ENCODE measurements at places on chromosomes 5 and 9. TPM values are rescaled to one million over a fixed set of nuclear protein-coding genes. Genes with fewer than 3 reads are reported as not detected.
A peak's percentile ranks its signal among the peaks of the same experiment; 100 is the strongest.

- H3K4me3 ChIP-seq: no peak overlapping the region
- H3K27me3 ChIP-seq: no peaks in the 10 kb centered on the region
- no peak overlapping the region for H3K27ac ChIP-seq
- no peak for DNase-seq
Observed at GRCh38 chr5:165559645-165560044, 2054.2 kb downstream of the MAT2B start.

GRCh38 chr5:151799407-151799806, 27.7 kb downstream of the G3BP1 start:
- no peak overlapping the region for H3K4me3 ChIP-seq
- H3K27ac ChIP-seq: peak overlapping the region; percentile 22
- DNase-seq: peak; percentile 38
- H3K36me3 ChIP-seq: peaks cover 60% of the 10 kb centered on the region

GRCh38 chr9:110240198-110240597, 16.1 kb downstream of the TXN start:
- no peak overlapping the region for H3K27ac ChIP-seq
- H3K27me3 ChIP-seq: no peaks in the 10 kb centered on the region
- no peak for DNase-seq

DNA sequence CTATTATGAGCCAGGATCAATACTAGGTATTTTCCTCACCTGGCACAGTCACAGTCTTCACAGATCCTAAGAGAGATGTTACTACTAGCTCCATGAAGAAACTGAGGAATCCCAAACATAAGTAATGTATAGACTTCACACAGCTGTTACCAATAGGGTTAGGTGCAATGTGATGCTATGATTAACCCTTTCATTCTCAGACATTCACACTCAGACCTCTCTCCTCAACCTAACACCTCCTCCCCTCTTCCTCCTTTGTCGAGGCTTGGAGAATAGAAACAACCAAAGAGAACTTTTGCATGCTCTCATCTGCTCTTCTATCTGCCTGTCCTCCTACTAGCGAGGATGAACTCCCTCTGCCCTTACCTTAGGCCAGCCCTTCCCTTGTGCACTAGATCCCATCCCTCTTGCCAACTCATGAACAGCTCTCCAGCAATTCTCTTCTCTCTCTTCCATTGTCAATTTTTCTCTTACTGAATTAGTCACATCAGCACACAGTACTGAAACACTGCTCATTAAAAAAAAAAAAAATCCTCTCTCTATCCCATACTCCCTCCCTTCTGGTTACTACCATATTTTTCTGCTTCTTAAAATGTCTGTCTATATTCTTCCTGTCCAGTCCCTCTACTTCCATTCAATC, 47.7 kb downstream of the MAPKAP1 start:
- H3K27me3 ChIP-seq: no peaks in the 10 kb centered on the region
- H3K4me3 ChIP-seq: no peak overlapping the region
- H3K4me1 ChIP-seq: peaks cover 11% of the 10 kb centered on the region
- DNase-seq: no peak

GRCh38 chr5:68369457-68370125, 154.0 kb downstream of the PIK3R1 start:
- H3K4me1 ChIP-seq: peaks cover 36% of the 10 kb centered on the region
- H3K27me3 ChIP-seq: no peaks in the 10 kb centered on the region
- H3K4me3 ChIP-seq: peak overlapping the region; percentile 24
- peak overlapping the region; percentile 16 for H3K27ac ChIP-seq

DNA sequence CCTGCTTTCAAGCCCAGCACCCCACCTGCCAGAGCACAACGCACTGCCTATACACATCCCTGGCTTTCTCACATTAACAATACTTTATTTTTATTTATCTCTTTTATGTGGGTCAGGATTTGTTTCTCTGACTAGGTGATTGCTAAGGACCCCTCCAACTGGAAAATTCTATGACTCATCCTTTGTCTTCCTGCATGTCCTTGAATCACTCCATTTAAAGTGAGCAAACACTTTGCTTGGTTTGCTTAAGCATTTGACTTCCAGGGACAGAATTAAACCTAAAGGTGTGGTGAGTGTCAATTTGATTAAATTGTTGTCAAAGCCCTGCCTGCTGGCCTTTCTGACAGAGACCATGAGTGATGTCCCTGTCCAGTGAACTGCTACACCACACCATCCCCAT, 536.5 kb upstream of the BRINP1 start:
- no peaks in the 10 kb centered on the region for H3K27me3 ChIP-seq
- no peak overlapping the region for H3K27ac ChIP-seq
- H3K36me3 ChIP-seq: no peaks in the 10 kb centered on the region
- no peak overlapping the region for H3K4me3 ChIP-seq
- DNase-seq: no peak

GRCh38 chr5:38641003-38641402, 84.6 kb upstream of the LIFR start:
- H3K4me3 ChIP-seq: no peak overlapping the region
- H3K27me3 ChIP-seq: peaks cover 16% of the 10 kb centered on the region
- DNase-seq: no peak
- H3K4me1 ChIP-seq: no peaks in the 10 kb centered on the region

DNA sequence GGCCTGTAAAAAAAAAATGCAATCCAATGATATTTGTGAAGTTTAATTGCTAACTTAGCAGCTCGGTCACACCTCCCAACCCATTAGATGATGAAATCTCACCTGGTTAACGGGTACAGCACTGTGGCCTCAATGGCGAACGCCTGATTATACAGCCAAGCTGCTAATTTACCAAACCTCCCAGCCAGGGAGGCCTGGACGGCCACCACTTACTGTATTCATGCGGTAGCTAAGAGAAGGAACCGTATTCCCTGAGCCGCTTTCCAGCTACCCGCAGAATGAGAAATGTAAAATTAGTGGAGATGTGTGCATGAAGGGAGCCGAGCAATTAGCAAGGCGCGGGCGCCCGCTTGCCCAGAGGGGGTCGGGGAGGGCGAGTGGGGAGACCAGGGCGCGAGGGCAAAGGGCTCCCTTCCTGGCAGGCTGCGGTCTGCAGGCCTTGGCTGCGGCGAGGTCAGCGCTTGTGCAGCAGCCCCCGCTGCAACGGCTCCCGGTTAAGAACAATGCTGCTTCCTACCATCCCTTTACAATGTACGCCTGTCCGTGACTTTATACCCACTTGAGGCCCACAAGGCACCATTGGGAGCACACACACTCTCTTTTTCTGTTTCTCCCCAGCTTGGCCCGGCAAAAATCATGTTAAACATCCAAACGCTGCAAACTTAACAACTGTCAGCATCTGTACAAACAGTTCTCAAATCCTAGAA, 70.4 kb upstream of the TBCA start:
- DNase-seq: no peak
- H3K27ac ChIP-seq: no peak overlapping the region
- H3K36me3 ChIP-seq: peaks cover 3% of the 10 kb centered on the region
- H3K4me3 ChIP-seq: no peak overlapping the region
- peaks cover 42% of the 10 kb centered on the region for H3K27me3 ChIP-seq

GRCh38 chr9:137156567-137157375, 13.1 kb downstream of the LRRC26 start:
- no peaks in the 10 kb centered on the region for H3K36me3 ChIP-seq
- peaks cover 30% of the 10 kb centered on the region for H3K27me3 ChIP-seq
- H3K4me1 ChIP-seq: peaks cover 11% of the 10 kb centered on the region
- peak overlapping the region; percentile 36 for H3K4me3 ChIP-seq
- no peak overlapping the region for H3K27ac ChIP-seq

- no peak overlapping the region for H3K27ac ChIP-seq
- H3K36me3 ChIP-seq: no peaks in the 10 kb centered on the region
- no peaks in the 10 kb centered on the region for H3K27me3 ChIP-seq
Observed at GRCh38 chr5:22319798-22320197, 533.3 kb downstream of the CDH12 start.

DNA sequence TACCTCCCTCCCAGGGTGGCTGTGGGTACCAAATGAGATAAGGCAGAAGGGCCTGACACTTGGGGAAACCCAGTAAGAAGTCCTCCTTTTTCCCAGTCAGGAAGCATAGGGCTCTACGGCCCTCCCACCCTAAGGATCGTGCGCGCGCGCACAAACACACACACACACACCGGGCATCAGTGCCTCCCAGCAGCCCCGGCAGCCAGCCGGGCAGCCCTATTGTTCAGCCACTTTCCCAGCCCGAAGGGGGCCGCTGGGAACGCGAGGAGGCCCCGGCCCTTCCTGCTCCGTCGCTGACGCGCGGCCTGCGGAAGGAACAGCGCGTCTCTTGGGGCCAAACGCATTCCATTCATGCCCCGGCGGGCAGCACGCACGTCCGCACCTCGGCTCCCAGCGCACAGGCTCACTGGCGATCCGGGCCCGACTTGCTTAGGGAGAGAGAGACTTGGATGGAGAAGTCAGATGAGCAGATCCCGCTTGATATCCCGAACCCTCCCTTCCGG, 22.6 kb downstream of the DUSP1 start:
- no peak overlapping the region for H3K4me3 ChIP-seq
- no peaks in the 10 kb centered on the region for H3K27me3 ChIP-seq
- DNase-seq: no peak
- H3K36me3 ChIP-seq: no peaks in the 10 kb centered on the region

C5orf52 gene
- total RNA-seq: not detected

GCNT1 gene
- 4.2 TPM for total RNA-seq

C7 gene
- not detected for total RNA-seq

Data from activated CD4-positive, alpha-beta T cell treated with anti-CD3 and anti-CD28 coated beads for 36 hours (primary cell).